Activated naive CD4-positive, alpha-beta T cell treated with anti-CD3 and anti-CD28 coated beads for 36 hours (primary cell): ENCODE measurements at places on chromosomes 13 and 19.

- peak; percentile 72 for DNase-seq
Measured at GRCh38 chr19:1624458-1624857, 19.2 kb upstream of the UQCR11 start.

GRCh38 chr13:84481958-84482357 lies 599.7 kb upstream of the SLITRK1 start:
- DNase-seq = no peak

DNA sequence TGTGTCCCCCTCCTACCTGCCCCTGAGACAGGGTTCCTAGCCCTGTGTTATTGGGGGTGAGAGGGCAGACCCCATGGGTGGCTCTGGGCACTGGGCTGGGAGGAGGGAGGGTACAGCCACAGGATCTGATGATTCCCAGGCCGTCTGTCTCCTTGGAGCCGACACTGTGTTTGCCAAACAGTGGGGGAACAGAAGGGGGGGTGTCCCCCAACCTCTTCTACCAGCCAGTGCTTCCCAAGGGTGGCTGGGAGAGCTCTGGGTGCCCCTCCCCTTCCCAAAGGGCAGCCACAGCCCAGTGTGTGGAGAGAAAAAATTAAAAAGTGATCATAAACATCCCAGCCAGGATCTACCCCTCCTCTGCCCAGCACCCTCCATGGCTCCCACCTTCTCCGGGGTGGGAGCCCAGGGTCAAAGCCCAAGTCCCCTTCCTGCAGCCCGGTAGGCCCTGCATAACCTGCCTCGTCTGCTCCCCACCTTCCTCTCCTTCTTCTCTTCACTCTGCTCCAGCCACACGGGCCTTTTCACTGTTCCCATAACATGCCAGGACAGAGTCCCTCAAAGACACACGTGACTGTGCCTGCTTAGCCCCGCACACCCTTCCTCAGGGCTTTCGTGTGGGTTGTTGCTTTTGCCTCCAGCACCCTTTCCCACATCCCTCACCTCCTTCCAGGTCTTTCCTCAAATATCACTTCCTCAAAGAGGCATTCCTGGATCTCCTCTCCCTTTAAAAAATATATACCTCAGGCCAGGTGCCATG lies 1.4 kb upstream of the PLIN4 start:
- DNase-seq = no peak

GRCh38 chr13:31595563-31595962 lies 143.8 kb upstream of the RXFP2 start:
- no peak for DNase-seq

DNA sequence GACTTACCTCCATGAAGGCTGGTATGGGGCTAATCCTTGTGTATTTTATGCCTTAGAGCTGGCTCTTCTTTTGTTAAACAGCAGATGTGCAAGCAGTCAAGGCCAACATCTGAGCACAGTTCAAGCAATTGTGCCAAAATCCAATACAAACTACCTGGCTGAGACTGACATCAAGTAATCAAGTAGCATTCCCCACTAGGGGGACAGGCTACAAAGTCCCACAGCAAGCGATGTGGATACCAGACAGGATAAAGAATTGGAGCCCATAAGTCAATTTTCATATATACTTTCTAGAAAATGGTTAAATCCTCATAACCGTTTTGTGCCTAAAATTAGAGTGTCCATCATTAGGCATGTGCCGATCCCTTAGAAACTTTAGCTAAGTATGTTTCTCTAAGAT lies 675.8 kb downstream of the DIAPH3 start:
- DNase-seq = no peak

GRCh38 chr13:21636656-21637055 lies 32.7 kb upstream of the MICU2 start:
- DNase-seq = no peak

GRCh38 chr13:52896827-52897659 lies 48.6 kb upstream of the PCDH8 start:
- DNase-seq = peak; percentile 8

DNA sequence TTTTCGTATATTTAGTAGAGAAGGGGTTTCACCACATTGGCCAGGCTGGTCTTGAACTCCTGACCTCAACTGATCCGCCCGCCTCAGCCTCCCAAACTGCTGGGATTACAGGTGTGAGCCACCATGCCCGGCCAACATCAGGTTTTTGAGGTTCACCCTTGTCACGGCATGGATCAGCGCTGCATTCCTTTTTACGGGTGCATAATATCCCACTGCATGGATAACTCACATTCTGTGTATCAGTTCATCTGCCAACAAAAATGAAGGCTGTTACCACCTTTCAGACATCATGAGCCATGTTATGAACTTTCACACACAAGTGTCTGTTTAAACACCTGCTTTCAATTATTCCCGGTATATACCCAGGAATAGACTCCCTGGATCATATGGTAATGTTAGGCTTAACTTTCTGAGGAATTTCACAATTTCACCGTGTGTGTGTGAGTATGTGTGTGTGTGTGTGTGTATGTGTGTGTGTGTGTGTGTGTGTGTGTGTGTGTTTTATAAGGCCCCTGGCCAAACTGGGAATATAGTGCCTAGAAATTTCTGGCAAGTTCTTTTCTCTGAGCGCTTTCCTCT lies 52.2 kb downstream of the AP1M1 start:
- DNase-seq = no peak

DNA sequence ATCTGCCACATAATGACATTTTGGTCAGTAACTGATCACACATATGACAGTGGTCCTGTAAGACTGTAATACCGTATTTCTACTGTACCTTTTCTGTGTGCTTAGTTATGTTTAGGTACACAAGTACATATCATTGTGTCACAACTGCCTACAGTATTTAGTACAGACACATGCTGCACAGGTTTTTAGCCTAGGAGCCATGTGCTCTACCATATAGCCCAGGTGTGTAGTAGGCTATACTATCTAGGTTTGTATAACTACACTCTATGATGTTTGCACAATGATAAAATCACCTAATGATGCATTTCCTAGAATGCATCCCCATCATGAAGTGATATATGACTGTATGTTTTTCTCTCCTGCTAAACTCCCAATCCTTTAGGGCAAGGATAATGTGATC lies 61.2 kb upstream of the MIR17HG start:
- no peak for DNase-seq

DNA sequence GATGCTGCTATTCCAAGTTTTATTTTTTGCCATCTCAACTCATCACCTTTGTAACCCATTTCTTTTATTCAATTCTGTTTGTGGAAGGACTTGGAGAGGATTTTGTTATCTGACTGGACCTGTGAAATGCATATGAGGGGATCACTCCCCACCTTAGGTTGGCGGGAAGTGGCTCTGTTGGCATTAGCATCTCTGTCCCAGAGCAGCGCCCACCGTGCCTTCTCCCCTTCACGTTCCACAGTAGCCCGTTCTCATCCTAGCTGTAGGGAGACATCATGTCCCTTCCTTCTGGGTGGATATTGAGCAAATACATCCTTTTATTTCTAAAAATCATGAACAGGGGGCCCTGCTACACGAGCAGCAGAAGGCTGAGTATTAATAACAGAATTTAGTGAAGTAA lies 330.4 kb downstream of the RFC3 start:
- DNase-seq = no peak

DNA sequence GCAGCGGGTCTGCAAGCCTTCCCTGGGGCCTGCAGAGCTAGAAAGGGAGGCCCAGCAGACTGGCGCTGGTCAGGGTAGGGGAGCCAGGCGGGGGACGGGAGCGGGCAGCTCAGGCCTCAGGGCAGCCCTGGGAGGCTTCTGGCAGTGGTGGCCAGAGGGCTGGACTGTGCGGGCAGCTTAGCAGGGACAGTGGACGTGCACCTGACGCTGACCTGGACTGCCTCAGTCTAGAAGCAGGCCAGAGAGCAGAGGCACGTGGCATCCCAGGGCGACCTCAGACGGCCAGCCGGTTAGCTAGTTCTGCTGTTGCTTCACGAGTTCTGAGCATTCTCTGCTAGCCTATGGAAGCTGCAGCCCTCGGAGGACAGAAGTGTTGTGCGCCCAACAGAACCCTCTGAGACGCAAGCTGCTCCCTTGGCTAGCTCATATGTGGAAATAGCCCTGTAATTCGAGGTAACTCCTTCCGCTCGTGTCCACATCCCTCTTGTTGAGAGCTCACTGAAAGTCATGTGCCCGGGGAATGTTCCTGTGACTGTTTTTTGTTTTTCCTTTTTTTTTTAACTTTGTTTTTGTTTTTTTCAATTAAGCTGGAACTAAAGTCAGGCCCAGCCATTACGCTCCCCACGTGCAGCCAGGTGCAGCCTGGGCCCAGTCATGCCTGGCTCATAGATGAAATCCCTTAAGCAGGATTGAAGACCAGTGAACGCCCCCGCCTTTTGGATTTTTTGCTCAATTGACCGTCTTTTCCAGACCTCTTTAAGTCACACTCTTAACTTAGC lies 1.9 kb upstream of the FAM174C start:
- no peak for DNase-seq

DNA sequence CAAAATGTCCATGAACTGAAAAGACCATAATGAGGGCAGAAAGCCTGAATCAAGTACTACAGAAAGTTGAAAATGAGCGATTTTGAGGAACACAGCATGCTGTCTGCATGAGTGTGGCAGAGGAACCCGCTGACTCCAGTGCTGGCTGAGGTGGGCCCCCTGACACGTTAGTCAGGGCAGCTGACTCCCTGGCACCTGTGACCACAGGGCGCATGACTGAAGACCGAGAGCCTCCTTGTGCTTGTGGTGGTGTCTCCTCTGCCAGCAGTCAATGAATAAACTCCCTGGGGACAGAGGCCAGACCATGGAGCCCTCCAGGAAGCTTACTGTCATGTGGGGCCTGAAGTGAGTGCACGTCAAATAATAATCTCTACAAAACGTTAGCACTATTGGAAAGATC lies 38.4 kb upstream of the VSTM2B start:
- DNase-seq = no peak

- no peak for DNase-seq
Measured at GRCh38 chr13:69423844-69424243, 683.8 kb upstream of the ATXN8OS start.

DNA sequence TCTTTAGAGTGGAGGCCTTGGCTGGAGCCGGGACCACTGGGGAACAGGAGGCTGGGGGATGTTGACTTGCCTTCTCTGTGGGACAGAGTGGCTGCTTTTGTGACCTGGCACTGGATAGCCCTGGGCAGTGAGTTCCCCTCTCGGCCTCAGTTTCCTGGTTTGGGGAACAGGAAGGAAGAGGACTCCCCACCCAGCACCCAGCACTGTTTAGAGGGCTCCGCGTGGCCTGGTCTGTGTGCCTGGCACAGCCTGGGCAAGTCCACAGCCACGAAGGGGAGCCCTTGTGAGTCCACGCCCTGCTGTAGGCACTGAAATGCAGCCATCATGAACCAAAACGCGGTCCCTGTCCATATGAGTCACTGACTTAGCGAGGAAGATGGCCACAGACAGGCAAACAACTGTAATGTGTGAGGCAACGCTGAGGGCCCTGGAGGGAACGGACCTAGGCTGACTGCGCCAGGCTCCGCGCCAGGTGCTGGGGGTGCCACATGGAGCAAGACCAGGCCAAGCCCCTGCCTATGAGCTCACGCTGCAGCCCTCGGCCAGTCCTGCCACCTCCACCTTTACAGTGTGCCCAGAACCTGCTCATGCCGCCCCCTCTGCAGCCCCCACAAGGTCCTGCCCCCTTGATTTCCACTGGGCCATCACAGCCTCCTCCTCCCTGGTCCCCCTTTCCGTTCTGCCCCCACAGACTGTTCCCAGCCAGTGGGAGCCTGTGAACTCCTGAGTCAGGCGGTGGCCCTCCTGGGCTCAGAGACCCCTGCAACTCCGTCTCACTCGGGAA lies 35.5 kb downstream of the PAK4 start:
- DNase-seq = no peak

GRCh38 chr19:46954993-46955812 lies 64.4 kb upstream of the NPAS1 start:
- DNase-seq = peak; percentile 42
